ENCODE measurements at places on chromosomes 12 and 14.
A peak's percentile ranks its signal among the peaks of the same experiment; 100 is the strongest.

DNA sequence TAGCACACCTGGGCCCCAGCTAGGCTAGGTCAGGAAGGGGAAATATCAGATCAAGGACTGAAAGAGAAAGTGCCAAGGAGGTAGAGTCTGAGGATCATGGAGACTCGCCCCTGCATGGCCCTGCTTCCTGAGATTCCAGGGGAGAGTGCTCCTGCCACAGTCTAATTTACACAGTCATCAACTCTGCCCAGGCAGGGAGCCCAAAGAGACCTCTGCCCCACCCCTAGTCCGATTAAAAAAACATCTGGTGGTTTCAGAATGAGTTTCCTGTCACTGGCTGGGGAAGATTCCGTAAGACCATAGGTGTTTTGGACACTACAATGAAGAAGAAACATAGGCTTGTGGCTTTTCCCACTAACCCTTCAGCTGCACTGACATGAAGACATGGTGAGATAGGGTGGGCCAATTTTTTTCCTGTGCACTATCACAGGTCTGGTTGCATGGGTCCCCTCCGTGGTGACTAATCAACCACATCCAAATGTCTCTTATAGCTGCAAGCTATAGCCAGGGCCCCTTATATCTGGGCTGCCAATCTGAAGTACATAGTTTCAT is 31.5 kb upstream of the GZMB start:
- no peak for DNase-seq

DNA sequence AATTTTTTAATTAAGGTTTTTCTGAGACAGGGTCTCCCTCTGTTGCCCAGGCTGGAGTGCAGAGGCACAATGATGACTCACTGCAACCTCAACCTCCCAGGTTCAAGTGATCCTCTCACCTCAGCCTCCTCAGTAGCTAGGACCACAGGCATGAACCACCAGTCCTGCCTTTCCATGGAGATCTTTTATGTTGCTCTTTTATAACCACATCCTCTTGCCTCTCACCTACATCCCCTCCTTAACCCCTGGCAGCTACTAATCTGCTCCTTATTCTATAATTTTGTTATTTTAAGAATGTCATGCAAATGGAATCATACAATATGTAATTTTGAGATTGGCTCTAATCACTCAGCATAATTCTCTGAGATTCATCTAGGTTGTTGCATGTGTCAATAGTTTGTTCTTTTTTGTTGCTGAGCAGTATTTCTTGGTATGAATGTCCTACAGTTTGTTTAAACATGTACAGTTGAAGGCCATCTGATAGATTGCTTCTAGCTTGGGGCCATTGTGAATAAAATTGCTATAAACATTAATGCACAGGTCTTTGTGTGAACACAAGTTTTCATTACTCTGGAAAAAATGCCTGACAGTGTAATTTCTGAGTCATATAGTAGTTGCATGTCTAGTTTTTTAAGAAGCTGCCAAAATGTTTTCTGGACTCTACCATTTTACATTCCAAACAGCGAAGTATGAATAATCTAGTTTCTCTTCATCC is 249.2 kb upstream of the AMIGO2 start:
- DNase-seq, result no peak

GRCh38 chr14:25843481-25844470 is 754.1 kb downstream of the NOVA1 start:
- no peak for DNase-seq

GRCh38 chr12:117140397-117141096 is 41.3 kb upstream of the TESC start:
- DNase-seq, result no peak

GRCh38 chr12:52813885-52814709 is at the start of gene KRT4:
Gene KRT4 (minus strand): TSS chr12:52814116. CDS start chr12:52814058, 58 bp downstream.
- no peak for DNase-seq

- no peak for DNase-seq
These were observed 806.8 kb downstream of the AACS start for GRCh38 chr12:125871811-125872594.

DNA sequence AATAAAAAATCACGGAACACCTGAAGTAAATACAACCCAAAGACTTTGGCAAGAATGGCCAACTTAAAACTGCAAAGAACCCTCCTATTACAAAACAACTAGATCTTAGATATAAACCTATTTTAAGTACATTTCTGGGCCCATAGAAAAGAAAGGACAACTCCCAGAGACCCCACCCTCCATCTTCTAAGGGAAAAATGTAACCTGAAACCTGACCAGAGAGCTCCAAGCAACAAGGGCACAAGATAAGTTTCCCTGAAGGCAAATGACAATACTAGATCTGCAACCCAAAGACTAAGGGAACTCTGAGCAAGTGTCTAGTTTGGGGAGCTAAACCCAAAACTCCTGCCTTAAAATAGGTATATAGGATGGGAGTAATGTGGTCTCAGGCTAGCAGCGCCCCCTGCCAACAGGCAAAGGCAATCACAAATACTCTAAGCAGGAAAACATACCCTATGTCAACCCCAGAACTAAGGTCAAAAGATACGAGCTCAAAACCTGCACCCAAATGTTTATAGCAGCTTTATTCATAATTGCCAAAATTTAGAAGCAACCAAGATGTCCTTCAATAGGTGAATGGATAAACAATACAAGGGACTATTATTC is 218.9 kb downstream of the ITPR2 start:
- DNase-seq, result peak; percentile 6

GRCh38 chr14:85416771-85417170 is 113.2 kb upstream of the FLRT2 start:
- peak; percentile 59 for DNase-seq

DNA sequence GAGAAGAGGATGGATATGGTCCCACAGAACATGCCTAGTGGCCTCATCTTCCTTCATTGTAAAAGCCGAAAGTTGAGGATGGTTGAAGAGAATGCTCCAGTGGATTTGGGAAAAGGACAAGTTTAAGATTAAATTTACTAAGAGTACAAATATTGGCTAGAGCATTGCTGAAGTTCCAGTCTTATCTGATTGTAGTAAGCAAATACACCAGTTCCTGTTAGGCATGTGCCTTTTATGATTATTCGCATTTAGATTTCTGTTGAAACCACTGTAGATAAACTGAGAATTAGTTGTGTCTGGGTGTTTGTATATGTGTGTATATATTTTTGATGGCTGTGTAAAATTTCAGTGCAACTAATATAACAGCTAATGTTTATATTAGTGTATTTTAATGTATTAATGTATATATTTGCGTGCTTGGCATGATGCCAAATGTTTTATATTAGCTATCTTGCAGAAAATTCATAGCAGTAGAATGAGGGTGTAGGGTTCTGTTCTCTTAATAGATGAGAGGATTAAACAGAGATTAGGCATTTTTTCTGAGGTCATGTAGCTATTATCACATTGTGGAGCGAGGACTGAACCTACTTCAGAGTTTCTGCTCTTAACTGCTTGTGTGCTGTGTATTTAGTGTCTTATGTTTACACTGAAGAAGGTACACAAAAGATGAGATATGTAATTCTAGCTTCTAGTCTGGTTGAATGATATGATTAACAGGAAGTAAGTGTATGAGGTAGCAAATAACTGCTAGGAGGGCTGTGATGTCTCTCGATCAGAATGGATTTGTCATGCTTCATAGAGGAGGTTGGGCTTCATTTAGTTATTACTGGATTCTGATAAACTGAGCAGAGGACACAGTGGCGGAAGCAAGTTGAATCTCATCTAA is 21.1 kb downstream of the FKBP3 start:
- peak; percentile 23 for DNase-seq

GRCh38 chr14:33477797-33478196 is 473.1 kb downstream of the EGLN3 start:
- DNase-seq, result no peak

GRCh38 chr12:89901319-89901718 is 192.7 kb upstream of the ATP2B1 start:
- no peak for DNase-seq

DNA sequence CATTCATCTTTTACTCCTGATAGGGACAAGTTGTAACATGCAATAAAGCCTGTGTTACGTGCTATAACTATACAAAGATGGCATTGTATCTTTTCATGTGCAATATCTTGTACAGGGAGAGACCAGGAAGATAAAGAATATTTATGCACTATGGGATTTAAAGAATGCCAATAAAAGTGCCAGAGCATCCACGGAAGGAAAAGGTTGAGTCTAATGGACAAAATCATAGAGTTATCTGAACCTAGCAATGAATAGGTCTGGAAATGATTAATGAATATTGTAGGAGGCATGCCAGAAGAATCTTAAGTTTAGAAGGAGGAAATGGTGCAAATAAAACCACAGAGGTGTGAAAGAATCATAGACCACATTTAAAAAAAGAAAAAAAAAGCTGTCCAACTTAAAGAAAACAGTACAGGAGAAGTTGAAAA is 263.9 kb downstream of the KCNC2 start:
- DNase-seq, result no peak

DNA sequence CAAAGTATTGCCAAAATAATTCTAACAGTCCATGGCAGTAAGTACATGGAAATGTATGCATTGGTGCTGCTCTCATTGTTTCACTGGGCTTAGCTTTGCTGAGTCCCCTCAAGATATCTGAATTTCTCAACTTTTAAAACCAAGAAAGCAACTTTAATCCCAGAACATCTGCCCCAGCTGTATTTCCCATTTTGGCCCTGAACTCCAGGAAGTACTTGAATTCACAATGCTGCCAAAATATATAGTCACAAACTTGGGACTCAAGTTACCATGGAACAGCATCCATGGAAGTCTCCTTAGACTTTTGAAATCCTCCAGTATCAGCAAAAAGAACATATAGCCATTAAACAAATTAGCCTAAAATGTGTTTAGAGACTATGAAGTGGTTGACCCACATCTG is 78.5 kb upstream of the FLRT2 start:
- DNase-seq, result no peak

- no peak for DNase-seq
These were observed 3.2 kb upstream of the KRT7 start for GRCh38 chr12:52229836-52230343.

- DNase-seq, result no peak
These were observed 80.5 kb upstream of the TBX3 start for GRCh38 chr12:114764510-114764909.

GRCh38 chr12:51205350-51205749 is 12.5 kb downstream of the POU6F1 start:
- no peak for DNase-seq

- DNase-seq, result no peak
These were observed 12.8 kb upstream of the CSRP2 start for GRCh38 chr12:76891609-76892008.

DNA sequence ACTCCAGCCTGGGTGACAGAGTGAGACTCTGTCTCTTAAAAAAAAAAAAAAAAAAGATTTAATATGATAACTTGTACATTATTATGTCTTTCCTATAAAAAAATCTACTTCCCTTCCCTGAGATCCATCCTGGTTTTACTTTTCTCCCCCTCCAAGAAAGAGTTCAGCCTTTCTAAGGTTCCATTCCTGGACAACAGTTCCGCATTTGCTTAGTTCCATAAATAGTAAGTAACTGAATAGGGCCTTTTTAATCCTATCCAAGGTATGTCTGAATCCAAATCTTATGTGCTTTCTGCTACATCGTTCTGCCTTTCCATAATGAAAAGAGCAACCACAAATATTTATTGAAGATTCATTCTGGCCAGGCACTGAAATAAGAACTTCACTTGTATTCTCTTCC is 187.8 kb downstream of the DACT1 start:
- DNase-seq, result peak; percentile 50

GRCh38 chr14:31228533-31228932 is 20.9 kb upstream of the HECTD1 start:
- peak; percentile 9 for DNase-seq

- DNase-seq, result no peak
These were observed 368.4 kb downstream of the ATP23 start for GRCh38 chr12:58309806-58310205.

- DNase-seq, result no peak
These were observed 79.2 kb downstream of the TBC1D30 start for GRCh38 chr12:64903479-64904152.

DNA sequence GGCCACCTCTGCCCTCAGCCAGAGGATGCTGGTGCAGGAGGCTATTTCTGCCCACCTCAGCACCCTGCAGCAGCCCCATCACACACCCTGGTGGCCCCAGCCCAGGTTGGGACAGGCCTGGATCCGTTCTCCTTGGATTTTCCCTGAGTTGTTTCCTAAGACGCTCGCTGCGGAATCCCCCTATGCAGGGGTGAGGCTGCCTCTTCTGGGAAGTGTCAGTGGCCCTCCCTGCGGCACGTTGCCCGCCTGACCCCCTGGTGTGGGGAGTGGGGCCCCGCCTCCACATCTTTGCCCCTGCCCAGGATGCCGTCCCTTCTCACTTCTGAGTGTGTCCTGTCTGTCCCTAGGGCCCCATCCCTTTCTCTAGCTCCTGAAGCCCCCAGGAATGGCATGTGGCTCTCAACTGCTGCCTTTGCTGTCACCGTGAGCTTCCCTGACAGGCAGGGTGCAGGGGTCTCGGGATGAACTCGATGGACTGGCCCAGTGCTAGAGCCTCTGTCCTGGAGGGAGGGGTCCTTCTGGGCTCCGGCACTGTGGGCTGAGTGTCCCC is 594 bp upstream of the EXOC3L4 start:
- DNase-seq, result no peak

- DNase-seq, result peak; percentile 8
These were observed 29.4 kb upstream of the ACTN1 start for GRCh38 chr14:69008421-69008884.

DNA sequence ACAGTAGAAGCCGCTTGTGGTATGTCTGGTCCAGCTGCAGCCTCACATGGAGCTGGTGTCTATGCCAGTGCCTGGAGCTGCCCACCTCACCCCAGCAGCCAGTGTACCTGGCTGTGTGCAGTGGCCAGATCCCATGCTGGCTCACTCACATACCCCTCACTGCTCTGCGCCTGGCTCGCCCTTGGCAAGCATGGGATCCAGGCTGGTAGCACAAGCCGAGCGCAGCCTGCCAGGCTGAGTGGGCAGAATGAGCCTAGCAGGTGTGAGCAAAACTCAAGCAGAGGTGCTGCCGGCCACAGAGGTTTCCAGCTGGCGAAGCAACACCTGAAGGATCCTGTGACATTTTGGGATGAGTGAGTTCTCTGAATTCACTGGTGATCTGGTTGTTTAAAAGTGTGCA is 5.0 kb upstream of the BTBD7 start:
- no peak for DNase-seq

DNA sequence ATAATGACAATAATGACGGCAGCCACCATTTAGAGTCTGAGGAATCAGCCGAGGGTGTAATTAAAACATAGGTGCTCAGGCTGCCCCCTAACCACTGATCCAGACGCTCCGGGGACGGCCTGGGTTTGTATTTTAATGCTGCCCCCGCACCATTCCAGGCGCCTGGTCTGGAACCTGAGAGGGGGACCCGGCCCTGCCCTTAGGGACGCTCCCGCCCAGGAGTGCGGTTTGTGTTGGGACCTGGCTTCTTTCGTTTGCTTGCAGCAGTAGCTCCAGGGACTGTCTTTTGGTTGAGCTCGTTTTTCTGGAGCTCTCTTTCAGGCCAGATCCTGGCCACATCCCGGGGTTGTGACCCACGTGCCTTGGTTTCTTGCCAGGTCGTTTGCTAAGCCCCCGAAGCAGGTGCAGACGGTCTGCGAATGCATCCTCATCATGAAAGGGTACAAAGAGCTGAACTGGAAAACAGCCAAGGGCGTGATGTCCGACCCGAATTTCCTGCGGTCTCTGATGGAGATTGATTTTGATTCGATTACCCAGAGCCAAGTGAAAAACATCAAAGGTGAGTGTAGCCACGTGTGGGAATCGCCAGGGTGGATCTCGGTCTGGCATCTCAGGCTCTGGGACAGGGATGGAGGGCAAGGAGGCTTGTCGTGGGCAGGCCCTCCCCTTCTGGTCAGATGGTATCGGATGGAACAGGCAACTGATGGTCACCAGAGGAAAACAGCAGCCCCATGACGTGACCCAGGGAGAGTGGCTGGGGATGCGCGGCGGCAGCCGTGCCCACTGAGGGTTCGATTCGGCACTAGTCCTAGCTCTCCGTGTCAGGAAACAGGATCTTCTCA is 63.5 kb downstream of the CCDC92 start:
- no peak for DNase-seq

- no peak for DNase-seq
These were observed 71.4 kb downstream of the GALNT9 start for GRCh38 chr12:132257955-132258490.
